Neural progenitor cell (in vitro differentiated cells): ENCODE measurements at places on chromosomes 6 and 20. TPM values are rescaled to one million over a fixed set of nuclear protein-coding genes. Genes with fewer than 3 reads are reported as not detected.

SPATA2 gene
- 4.0 and 5.0 TPM in 2 replicates for total RNA-seq

DNA sequence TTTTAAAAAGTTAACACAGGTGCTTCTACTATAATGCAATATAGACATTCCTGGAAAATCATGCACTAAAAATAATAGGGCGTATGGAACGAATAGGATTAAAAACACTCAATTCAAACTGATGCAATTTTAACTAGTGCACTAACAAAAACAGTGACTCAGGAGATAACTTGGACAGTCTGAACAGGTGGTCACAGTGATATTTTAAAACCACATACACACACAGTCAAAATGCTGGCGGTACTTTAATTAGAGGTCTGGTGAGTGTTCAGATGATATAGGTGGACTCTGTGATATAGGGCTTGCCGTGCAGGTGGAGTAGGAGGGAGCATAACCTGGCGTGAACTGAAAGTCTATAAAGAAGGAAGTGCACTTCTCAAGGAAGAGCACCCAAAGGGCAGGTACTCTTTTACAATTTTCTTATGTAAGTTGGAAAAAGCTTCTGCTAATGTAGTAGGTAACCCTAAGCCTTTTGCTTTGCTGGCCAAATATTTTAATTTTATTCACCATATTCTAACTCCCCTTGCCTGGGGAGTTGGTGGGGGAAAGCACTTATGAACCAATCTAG is 41.9 kb upstream of the PLN start:
- no peak for DNase-seq
- H3K36me3 ChIP-seq = no peaks in the 10 kb centered on the region
- no peak overlapping the region for H3K4me3 ChIP-seq

GRCh38 chr20:20761301-20761700 is 48.9 kb upstream of the RALGAPA2 start:
- no peak overlapping the region for H3K27ac ChIP-seq
- H3K4me3 ChIP-seq = no peak overlapping the region
- no peak for DNase-seq
- no peaks in the 10 kb centered on the region for H3K27me3 ChIP-seq

- H3K27me3 ChIP-seq = no peaks in the 10 kb centered on the region
- no peak overlapping the region for H3K27ac ChIP-seq
- H3K4me3 ChIP-seq = no peak overlapping the region
- no peaks in the 10 kb centered on the region for H3K4me1 ChIP-seq
Measured at GRCh38 chr20:13581451-13581850, 57.3 kb downstream of the TASP1 start.

DNA sequence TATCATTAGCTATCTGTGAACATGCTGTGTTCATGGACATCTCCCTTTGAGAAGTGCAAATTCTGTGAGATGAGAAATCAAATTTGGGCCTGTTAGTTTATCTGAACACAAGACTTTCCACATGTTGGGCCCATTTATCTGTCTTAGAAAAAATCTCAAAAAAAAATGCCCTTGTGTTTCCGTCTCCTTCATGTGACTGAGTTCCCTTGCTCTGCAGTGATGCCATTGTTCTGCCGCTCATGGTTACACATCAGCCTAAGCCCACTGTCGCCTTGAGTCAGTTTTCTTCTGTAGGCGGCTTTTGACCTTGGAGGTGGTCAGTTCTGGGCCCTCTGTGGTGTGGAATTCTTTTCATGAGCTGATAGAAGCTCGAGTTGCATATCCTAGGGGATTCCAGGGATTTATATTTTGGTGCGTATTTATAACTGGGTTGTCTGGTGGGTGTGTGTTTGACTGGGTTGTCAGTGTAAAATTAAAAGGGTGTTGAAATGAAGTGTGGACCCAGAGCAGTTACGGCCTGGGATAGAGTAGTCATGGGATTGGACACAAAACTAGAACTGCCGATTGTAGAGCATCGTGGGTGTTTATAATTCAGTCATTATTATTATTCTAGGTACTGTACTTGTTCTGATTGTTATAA is 156.7 kb downstream of the JARID2 start:
- peaks cover 65% of the 10 kb centered on the region for H3K4me1 ChIP-seq
- no peak overlapping the region for H3K4me3 ChIP-seq
- no peak overlapping the region for H3K27ac ChIP-seq
- no peak for DNase-seq

DNA sequence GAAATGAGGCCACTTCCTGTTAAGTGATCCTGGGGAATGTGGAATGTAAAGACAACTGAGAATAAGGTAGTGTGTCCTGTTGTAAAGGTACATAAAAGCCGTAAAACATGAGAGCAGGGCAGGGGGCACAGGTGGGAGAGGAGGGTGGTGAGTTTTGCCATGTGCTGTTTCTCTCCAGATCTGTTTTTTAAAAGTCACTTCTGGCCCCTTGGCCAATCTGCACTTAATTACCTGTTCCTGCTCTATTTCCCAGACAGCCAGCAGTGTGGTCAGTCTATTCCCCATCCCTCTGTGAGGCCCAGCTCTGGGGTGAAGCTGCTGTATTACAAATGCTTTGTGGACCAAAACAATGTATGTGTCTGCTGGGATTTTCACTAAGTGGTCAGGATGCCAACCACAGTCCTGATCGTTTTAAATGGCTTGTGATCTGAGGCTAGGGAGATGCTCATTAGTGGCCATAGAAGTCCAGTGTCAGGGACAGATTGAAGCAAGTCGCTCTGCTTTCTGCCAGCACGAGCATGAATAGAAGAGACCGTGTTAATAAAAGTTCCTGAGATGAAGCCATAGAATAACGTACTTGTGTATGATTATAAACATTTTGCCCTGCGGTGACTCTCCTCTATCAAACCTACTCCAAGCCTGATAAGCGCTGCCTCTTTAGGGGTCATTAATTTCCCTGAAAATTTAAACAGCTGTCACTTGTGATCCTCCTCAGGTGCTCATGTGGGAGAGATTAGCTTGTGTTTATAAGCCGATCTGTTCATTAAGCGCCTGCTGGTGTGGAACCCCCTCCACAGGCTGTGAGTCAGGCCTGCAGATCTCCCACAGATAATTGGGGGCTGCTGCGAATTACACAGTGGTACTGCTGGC is 111.8 kb upstream of the CENPW start:
- H3K27ac ChIP-seq = peak overlapping the region; percentile 51
- no peak overlapping the region for H3K4me3 ChIP-seq
- H3K36me3 ChIP-seq = no peaks in the 10 kb centered on the region
- H3K4me1 ChIP-seq = peaks cover 33% of the 10 kb centered on the region

C6orf163 gene
- total RNA-seq = 2.6 and 3.1 TPM in 2 replicates

DNA sequence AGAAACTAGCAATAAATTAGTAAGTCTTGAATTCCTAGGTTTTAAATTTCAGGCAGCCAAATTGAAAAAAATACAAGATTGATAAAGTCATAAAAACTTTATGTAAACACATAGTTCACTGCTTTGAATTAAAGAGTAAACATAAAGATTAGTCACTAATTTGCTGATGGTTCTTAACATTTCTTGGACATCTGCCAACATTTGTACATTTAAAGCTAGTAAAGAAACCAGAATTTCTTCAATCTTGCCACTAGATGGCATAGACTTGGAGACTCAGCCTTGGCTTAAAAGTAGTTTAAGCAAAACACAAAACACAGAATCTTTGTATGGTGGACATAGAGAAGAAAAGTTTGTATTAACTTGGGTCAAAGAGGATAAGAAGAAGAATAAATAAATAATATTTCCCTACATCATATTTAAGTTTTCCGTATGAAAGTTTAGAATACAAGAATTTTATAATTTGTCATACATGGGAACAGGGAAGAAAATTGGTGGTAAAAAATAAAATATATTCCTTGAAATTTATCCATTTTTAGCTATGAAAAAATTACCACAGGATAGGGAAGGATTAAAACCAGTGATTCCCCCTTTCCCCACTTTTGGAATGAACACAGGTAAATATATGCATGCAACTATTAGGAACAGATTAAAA is 41.7 kb upstream of the FAM135A start:
- H3K27ac ChIP-seq = no peak overlapping the region
- no peaks in the 10 kb centered on the region for H3K4me1 ChIP-seq
- no peak overlapping the region for H3K4me3 ChIP-seq

DNA sequence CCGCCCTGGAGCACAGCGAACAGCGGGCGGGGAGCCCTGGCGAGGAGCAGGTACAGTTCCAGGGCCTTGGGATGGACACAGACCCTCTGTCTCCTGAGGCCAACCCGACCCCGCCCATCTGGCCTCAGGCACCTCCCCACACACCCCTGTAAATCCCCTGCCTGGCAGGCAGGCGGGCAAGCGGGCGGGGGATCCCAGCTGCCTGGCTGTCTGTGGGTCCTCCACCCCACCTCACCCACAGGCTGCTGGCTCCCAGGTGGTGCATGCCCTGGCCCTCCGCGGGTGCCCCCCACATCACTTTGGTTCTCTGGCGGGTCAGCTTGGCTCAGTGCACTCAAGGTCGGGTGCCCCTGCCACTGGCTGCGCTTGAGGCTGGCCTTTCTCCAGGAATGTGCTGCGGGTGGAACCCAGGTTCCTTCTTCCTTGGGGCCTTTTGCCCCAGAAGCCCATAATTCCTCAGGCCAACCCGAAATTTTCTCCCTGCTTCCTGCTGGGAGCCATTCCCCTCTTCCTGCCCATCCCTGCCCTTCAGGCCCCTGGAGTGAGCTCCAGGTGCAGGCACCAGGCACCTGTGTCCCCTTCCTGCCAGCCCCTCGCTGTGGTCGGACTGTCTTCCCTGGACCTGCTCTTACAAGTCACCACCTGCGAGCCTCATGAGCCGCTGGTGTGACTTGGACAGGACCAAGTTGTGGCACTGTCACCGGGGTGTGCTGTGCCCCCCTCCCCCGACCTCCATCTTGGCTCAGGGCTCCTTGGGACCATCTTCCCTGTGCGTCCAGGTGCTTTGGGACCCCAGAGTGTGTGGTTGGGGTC is 5.3 kb upstream of the TNFRSF6B start:
- no peaks in the 10 kb centered on the region for H3K4me1 ChIP-seq
- H3K36me3 ChIP-seq = no peaks in the 10 kb centered on the region
- no peak overlapping the region for H3K4me3 ChIP-seq
- no peak overlapping the region for H3K27ac ChIP-seq

GRCh38 chr6:137846274-137846673 is 20.8 kb upstream of the TNFAIP3 start:
- H3K27me3 ChIP-seq = no peaks in the 10 kb centered on the region
- no peak for DNase-seq

DNA sequence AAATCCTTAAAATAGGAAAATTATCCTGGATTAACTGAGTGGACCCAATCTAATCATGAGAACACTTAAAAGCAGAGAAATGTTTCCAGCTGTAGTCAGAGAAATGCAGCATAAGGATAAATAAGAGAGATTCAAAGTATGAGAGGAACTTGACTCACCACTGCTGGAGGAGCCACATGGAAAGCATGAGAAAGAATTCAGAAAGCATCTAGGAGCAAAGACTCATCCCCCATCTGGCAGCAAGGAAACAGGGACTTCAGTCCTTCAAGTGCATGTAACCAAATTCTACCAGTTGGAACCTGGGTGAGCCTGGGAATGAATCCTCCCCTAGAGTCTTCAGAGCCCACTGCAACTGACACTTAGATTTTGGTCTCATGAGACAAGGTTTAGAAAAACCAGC is 33.7 kb downstream of the RNF146 start:
- H3K27ac ChIP-seq = no peak overlapping the region
- H3K36me3 ChIP-seq = no peaks in the 10 kb centered on the region
- no peaks in the 10 kb centered on the region for H3K27me3 ChIP-seq
- H3K4me1 ChIP-seq = peaks cover 15% of the 10 kb centered on the region
- peak; percentile 3 for DNase-seq

DNA sequence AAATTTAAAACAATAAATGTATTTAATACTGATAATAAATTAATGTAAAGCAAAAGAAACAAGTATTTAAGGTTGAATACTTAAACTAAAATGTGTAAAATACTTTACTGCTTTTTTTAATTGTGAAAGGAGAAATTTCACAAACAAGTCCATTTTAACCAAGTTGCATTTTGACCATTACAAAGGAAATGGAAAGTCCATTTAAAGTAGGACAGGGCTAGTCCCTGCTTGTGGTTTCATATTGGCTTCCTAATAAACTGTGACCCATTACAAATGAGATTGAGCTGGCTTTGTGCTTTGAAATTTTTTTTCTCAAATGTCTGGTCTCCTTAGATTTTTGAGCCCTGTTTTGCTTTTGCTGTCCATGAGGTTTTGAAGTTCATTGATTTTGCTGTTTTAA is 527.6 kb downstream of the MAFB start:
- no peak overlapping the region for H3K4me3 ChIP-seq
- no peak overlapping the region for H3K27ac ChIP-seq
- H3K27me3 ChIP-seq = no peaks in the 10 kb centered on the region

DNA sequence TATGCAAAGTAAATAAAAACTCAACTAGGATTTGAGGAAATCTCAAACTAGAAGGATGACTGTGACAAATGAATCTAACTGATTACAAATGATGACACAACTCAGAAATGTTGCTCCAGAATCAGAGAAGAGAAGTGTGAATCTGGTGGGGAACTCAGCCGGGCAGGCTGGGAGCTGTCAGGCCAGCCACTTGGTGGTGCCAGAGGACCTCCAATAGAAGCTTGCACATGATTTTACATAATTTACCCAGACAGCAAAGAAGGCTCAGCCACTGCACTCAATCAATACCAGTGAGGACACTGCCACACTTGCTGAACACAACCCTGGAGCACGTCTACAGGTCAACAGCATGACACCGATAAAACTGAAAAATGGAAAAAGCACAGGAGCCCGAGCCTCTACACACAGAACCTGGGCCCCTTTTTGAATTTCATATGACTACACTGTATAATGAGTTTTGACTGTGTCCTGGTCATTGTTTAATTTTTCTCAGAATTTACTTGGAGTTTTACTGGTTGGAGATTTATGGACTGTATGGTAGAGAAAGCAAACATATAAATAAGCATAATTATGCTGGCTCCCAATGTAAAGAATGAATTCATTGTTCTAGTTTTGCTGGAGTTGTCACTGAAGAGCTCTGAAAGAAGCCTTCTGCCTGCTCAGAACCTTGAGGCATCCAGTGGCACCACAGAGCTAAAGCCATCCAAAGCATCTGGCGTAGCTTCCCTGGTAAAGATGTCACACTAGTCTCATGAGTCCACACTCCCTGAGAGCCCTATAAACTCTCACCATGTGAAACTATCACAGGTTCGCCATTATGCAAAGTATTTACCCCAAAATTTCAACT is 296.5 kb downstream of the THBS2 start:
- H3K36me3 ChIP-seq = no peaks in the 10 kb centered on the region
- DNase-seq = peak; percentile 78
- no peak overlapping the region for H3K4me3 ChIP-seq
- H3K27me3 ChIP-seq = no peaks in the 10 kb centered on the region
- H3K27ac ChIP-seq = no peak overlapping the region
- no peaks in the 10 kb centered on the region for H3K4me1 ChIP-seq

CRISP3 gene
- total RNA-seq = not detected in 2 replicates

IRF4 gene
- 0.11 and 0.53 TPM in 2 replicates for total RNA-seq

- no peaks in the 10 kb centered on the region for H3K27me3 ChIP-seq
- H3K36me3 ChIP-seq = no peaks in the 10 kb centered on the region
- no peak overlapping the region for H3K4me3 ChIP-seq
- no peaks in the 10 kb centered on the region for H3K4me1 ChIP-seq
- no peak overlapping the region for H3K27ac ChIP-seq
Measured at GRCh38 chr6:3764516-3765335, 13.2 kb upstream of the PXDC1 start.

IRAK1BP1 gene
- total RNA-seq = 9.3 and 13.8 TPM in 2 replicates
